ENCODE measurements at places on chromosomes 12 and 14. TPM values are rescaled to one million over a fixed set of nuclear protein-coding genes. Genes with fewer than 3 reads are reported as not detected.

The EFS gene
- 46.6 TPM for total RNA-seq

The SCNN1A gene
- 16.8 TPM for total RNA-seq

The MANSC1 gene
- 19.8 TPM for total RNA-seq

The LRP1 gene
- total RNA-seq = 760 TPM

The ALX1 gene
- total RNA-seq = 0.22 TPM

The GLT1D1 gene
- 2.0 TPM for total RNA-seq

The GRIP1 gene
- 2.5 TPM for total RNA-seq

The NEMP1 gene
- total RNA-seq = 13.1 TPM

The ASCL1 gene
- total RNA-seq = not detected

The ACSS3 gene
- 41.2 TPM for total RNA-seq

The KRT71 gene
- total RNA-seq = not detected

The CLEC2A gene
- total RNA-seq = not detected

The CD163L1 gene
- total RNA-seq = 12.0 TPM

The RDH5 gene
- 23.3 TPM for total RNA-seq

The CCDC88C gene
- total RNA-seq = 16.2 TPM

The ADSS1 gene
- total RNA-seq = 11.5 TPM

The ERG28 gene
- 10.1 TPM for total RNA-seq

The POP5 gene
- total RNA-seq = 19.9 TPM

The KCNH5 gene
- total RNA-seq = not detected

The TMEM229B gene
- 2.9 TPM for total RNA-seq

The RASSF8 gene
- total RNA-seq = 132 TPM

The PPFIA2 gene
- total RNA-seq = 29.5 TPM

The NPAS3 gene
- 14.6 TPM for total RNA-seq

The SOAT2 gene
- 1.2 TPM for total RNA-seq

The SMAGP gene
- 6.2 TPM for total RNA-seq

The NEUROD4 gene
- not detected for total RNA-seq

The GPRC5D gene
- not detected for total RNA-seq

The SERPINA10 gene
- not detected for total RNA-seq

The MYH6 gene
- not detected for total RNA-seq

The ERP27 gene
- 1.0 TPM for total RNA-seq

The SOX5 gene
- total RNA-seq = 43.6 TPM

The SLC8B1 gene
- total RNA-seq = 34.3 TPM

The TMBIM6 gene
- 396 TPM for total RNA-seq

The TROAP gene
- total RNA-seq = 0.58 TPM

The RIMBP2 gene
- 1.6 TPM for total RNA-seq

The TCTN2 gene
- 14.0 TPM for total RNA-seq

The PTPN11 gene
- total RNA-seq = 109 TPM

The C3AR1 gene
- total RNA-seq = 21.8 TPM

The ESRRB gene
- 0.18 TPM for total RNA-seq

The ZDHHC22 gene
- not detected for total RNA-seq
